ENCODE measurements at places on chromosomes 16 and 17. TPM values are rescaled to one million over a fixed set of nuclear protein-coding genes. Genes with fewer than 3 reads are reported as not detected.

The CHAD gene
- not detected for total RNA-seq

The EVPLL gene
- total RNA-seq = not detected

DNA sequence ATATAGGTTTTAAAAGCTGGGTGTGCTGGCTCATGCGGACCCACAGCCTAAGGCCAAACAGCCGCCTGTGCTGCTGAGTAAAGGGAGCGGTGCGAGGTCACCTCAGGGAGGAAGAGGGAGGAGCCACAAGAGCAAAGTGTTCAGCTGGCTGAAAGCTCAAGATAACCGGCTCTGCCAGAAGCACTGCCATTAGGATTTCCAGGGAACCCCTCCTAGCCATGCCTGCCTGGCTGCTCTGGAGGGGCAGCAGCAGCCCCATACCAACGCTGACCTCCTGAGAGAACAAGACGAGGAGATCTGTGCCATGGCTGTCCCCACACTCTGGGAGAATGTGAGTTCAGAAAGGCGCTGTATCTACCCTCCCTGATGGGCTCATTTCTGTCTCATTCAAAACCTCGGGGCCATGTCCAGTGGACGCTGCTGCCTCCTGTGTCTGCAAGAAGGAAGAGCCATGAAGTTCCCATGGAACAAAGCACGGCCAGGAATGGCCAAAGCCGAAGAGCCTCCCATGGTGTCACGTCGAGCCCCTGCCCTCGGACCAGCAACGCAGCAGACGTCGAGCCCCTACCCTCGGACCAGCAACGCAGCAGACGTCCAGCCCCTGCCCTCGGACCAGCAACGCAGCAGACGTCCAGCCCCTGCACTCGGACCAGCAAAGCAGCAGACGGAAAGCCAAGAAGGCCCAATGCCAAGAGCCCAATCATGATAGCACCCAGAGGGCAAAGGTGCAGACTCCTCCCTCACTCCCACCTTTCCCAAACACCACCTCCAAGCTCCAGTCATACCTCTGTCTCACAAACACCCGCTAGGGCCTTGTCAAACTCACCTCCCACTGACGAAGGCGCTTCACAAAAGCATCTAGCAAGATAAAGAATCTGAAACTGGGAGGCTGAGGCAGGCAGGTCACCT lies 107.0 kb downstream of the ANKRD11 start:
- DNase-seq = peak; percentile 64

GRCh38 chr17:75615301-75615700 lies 17.9 kb upstream of the SMIM5 start:
- no peak for DNase-seq

The PRSS33 gene
- not detected for total RNA-seq

The WSCD1 gene
- not detected for total RNA-seq

DNA sequence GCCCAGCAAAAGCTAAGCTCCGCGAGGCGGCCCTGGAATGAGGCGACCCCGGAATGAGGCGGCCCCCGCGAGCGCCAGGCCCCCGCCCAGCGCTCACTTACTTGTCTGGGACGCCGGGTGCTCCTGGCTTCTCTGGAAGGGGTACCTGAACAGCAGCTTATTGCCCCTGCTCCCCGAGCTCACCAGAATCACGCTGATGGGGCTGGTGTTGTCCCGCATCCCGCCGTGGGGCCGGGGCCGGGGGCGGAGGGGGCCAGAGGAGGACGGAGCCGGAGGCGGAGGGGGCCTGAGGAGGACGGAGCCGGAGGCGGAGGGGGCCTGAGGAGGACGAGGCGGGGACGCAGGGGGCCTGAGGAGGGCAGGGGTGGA lies 440 bp downstream of the NPRL3 start:
- DNase-seq = no peak

GRCh38 chr16:87582216-87582965 lies 19.9 kb upstream of the JPH3 start:
- peak; percentile 82 for DNase-seq

DNA sequence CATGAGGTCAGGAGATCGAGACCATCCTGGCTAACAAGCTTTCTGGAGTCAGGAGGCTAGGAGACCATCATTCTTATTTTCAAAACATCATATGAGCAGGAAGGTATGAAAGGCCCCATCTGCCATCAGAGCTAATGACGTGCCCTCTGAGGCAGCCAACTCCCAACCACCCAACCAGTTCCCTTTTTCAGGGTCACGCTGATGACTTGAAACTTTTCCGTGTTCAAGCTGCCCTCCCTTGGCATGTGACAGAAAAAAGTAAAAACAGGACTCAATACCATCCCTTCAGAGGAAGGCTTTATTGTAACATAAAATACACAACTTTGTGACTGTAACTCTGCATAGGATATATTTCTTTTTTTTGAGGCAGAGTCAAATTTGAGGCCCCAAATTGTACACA lies 4.6 kb upstream of the GHDC start:
- DNase-seq = no peak
